ENCODE measurements at places on chromosomes 3 and 15.

- no peak for DNase-seq
These were observed 366.0 kb downstream of the PTPRG start for GRCh38 chr3:61927332-61927731.

DNA sequence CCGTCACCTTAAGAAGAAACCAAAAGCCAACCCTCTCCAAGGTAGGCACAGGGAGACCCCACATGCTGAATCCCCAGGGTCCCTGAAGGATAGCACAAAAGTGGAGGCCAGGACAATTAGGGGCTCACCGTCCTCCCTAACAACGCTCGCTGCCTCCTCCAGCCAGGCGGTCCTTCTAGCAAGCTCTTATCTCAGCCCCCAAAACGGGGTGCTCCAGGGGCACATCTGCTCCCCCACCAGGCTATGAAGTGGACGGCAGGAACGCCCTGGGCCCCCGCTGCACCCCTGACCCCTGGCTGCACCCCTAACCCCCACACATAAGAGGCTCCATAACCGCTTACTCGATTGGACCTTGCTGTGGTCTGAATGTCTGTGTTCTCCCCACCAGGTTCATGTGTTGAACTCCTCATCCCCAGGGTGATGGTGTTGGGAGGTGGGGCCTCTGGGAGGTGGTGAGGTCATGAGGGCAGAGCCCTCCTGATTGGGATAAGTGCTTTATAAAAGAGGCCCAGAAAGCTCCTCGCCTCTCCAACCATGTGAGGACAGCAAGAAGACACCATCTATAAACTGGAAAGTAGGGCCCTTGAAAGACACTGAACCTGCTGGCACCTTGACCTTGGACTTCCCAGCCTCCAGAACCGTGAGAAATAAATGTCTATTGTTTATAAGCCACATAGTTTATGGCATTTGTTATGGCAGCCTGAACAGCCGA, 153.3 kb downstream of the NUP210 start:
- no peak for DNase-seq

GRCh38 chr3:183464480-183464879, 36.1 kb upstream of the MCF2L2 start:
- DNase-seq = no peak

- peak; percentile 79 for DNase-seq
These were observed 14.1 kb downstream of the WDR53 start for GRCh38 chr3:196554205-196554604.

GRCh38 chr15:66955871-66956585, 109.4 kb upstream of the SMAD3 start:
- DNase-seq = no peak

DNA sequence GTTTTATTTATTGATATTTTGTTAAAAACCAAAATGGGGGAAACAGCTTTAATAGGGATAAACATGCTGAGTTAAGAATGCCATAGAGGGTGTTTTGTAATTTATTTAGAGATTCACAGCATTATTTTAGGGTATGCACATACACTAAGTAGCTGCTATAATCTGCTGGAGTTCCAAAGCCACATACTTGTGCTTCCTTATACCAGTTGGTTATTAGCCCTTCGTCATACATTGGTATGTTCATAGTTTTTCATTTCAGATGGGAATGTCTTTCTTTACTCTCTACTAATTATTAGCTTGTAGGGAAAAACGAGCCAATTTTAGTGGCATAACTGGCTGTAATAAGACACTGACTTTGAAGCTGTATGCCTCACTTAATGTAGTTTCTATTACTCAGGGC, 74.9 kb downstream of the PFN2 start:
- DNase-seq = no peak

GRCh38 chr3:75342425-75342824, 321.7 kb upstream of the FRG2C start:
- DNase-seq = peak; percentile 8

DNA sequence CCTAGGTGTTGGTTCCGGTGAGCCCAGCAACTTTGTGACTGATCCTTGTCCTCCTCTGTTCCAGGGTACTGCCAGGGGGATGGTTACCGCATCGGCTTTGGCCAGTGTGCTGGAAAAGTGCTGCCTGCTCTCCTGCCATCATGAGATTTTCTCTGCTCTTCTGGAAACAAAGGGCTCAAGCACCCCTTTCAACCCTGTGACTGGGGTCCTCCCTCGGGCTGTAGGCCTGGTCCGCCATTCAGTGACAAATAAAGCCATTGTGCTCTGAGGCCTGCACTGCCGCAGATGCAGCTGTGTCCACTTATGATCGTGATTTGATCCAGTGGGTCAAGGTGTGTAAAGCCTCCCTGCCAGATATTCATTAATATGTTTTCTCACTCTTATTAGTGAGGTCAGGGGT, 33.3 kb downstream of the FAH start:
- DNase-seq = no peak

DNA sequence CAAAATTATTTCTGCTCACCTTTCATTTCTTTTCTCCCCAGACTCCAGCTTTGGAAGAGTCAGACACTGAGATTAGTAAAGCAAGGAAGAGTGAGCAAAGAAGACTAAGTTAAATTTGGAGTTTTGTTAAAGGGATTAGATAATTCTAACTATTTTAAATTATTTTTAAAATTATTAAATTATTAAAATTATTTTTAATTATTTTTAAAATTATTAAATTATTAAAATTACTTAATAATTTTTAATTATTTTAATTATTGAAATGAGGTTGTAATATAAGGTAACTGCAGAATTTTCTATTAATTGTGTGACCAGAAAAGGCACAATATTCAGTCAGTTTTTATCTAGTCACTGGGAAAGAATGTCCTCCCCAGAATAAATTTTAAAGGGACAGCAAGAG, 185.0 kb upstream of the EOMES start:
- DNase-seq = no peak

DNA sequence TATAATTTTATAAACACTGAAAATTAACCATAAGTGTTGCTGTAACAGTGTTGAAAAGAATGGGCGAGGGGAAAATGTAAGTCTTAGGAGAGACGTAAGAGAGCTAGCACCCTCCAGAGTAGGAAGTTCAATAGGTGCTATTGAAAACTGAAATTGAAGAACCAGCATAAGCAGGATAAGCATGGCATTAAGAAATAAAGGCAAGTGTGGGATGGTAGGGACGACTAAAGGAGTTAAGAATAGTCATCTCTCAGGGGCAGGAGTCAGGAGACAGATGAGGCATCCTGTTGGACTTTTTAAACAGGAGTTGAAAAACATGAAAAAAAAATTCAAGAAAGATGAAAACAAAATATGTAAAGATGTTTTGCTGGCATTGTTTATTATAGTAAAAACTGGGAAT, 43.5 kb downstream of the ABHD2 start:
- DNase-seq = no peak

DNA sequence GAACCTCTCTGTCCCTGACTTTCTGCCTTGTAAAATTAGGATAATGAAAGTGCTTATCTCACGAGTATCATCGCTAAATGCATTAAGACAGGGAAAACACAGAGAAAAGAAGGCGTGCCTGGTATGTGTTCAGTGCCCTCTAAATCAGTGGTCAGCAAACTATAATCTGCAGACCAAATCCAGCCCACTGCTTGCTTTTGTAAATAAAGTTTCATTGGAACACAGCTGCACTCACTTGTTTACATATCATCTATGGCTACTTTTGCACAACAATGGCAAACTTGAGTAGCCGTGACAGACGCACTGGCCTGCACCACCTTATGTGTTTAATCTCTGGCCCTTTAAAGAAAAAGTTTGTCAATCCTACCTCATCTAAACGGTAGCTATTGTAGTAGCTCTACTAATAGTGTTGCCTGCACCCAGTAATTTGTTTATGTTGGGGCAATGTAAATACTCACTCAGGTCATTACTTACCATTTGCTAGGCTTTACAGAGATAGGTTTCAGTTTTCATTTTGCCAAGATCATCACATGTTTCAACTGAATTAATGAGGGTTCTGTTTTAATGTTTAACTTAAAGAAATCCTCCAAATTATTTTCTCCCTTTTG, 229.4 kb downstream of the FEZF2 start:
- no peak for DNase-seq

- no peak for DNase-seq
These were observed 260.1 kb upstream of the PLSCR5 start for GRCh38 chr3:146865175-146865755.

DNA sequence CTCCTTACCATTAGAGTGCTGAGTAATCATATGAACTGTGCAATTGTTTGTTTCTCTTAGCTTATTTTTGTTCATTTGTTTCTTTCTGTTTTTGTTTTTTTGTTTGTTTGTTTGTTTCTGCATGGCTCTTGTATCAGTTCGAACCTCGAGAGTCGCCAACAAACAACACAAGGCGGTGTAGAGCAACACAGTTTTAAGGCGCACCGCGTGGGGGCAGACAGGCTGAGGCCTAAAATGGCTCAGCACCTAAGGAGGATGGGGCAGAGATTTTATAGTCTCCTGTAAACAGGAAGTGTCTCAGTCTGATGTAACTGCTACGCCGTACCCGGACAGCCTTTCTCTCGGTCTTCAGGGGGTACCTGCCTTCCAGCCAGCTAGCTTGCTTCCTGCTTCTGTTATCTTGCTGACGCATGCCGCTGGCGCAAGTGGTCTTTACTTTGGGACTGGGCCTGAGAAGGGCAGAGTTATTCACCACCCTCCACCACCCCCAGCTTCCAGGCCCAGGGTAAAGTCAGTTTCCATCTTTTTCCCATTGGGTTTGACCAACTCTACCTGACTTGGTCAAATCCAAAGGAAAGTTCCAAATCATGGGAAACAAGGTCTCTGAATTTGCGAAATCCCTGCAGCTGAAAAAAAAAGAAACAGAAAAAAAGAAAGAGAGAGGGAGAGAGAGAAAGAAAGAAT, 25.8 kb upstream of the MFGE8 start:
- DNase-seq = peak; percentile 12

- DNase-seq = peak; percentile 31
These were observed 337.2 kb upstream of the DNAJC19 start for GRCh38 chr3:181326637-181327223.

DNA sequence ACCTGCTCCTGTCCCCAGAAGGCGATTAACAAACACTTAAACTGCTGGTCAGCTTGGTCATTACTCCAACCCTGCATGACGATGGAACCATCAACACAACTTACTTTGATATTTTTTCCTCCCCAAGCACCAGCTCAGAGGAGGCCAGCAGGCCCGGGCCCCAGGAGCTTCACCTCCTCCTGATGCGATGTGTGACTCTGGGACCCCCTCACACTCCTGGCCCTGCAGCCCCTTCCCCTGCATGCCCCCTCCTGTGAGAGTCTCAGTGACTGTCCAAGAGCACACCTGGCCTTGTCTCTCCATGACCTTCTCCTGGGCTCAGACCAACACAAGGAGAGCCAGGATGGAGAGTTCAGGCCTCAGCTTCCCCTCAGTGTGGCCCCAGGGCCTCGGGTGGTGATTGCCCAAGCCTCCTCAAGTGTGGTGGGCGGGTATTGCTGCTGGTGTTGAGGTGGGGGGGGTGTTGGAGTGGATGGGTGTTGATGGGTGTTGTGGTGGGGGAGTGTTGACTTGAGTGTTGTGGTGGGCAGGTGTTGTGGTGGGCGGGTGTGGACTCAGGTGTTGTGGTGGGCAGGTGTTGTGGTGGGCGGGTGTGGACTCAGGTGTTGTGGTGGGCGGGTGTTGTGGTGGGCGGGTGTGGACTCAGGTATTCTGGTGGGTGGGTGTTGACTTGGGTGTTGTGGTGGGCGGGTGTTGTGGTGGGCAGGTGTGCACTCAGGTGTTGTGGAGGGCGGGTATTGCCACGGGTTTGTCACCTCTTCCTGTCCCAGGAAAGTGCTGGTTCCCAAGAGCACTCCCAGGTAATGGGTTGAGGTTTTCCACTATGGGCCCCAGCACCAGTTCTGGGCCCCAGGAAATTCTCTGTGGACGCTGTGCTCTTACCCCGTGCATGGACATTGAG, 68.1 kb downstream of the TFRC start:
- DNase-seq = no peak

DNA sequence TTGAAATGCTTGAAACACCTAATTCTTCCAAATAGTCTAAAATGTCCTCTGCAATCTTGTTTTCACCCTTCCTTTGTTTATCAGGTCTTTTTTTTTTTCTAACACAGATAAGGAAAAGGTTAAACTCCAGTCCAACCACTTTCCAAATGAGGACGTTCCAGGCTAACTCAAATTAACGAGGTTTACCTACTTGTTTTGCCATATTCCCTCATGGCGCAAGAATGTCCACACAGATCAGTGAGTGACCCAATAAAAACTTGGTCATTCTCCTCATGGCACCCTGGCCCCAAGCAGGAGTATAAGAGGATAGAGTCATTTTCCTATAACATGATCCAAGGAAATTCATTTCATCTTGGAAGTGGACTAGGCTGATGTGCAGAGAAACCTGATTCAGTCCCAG, 6.6 kb upstream of the LIPC start:
- DNase-seq = no peak

- DNase-seq = no peak
These were observed 47.0 kb downstream of the GRK7 start for GRCh38 chr3:141810161-141810560.

GRCh38 chr3:121817753-121818152, 17.1 kb downstream of the IQCB1 start:
- DNase-seq = peak; percentile 43

DNA sequence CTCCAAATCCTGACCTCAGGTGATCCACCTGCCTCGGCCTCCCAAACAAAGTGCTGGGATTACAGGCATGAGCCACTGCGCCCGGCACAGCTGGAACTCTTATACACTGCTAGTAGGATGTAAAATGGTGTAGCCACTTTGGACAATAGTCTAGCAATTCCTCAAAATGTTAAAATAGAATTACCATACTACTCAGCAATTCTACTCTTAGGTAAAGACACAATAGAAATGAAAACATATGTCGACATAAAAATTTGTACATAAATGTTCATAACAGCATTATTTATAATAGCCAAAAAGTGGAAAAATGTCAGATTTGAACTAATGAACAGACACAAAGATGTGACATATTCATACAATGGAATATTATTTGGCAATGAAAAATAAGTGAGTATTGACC, 33.4 kb downstream of the RAD18 start:
- no peak for DNase-seq

DNA sequence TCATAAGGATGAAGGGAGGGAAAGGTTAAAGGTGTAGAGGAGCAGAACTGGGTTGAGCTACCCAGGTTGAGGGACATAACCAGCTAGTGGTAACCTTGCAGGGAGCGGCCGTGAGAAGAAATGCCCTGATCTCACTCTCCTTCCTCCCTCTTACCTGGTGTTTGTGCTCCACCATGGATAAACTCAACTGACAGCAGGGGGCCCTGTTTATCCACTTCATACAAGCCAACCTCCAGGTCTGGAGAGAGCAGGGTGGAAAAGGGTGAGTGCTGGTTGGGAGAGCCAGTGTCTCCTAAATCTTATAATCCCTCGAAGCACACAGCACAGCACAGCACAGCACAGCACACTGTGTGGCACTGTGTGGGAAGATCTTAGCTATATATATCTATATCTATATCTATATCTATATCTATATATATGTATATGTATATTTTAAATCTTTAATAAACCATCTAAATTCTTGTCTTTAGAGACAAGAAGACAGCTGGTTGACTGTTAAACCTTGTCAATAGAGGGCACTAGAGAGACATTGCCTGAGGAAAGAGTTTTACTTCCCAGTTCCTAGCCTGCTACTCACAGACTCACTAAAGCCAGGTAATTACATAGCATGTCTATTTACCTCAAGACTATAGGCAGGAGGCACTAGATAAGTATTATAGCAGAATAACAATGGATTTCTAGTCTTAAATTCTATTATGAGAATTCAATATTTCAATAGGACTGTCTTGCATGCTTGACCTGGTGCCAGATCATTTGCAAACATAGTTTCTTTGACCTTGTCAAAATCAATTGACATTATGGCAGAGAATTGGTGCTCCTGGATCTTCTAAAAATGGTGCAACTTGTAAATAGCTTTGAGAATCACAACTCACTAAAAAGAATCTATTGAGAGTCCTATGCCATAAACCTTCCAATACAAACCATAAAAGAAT, 21.7 kb upstream of the FMN1 start:
- DNase-seq = peak; percentile 27
